ENCODE measurements at places on chromosomes 5 and 9.

DNA sequence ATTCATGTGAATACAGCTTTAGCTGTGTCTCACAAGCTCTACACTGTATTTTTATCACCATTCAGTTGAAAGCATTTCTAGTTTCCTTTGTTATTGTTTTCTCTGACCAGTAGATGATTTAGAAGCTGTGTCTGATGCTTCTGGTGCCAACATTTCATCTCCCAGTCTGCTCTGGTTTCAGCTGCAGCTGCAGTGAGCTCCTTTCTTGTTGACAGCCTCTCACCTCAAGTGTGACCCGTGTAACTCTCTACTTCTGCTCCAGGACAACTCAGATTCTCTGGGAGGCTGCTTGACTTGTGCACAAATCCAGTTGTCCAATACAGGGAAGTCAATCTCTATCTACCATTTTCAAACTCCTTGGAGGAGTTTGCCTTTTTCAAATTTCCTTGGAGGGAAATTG, 504.8 kb downstream of the DIRAS2 start:
- DNase-seq: no peak

- no peak for DNase-seq
These were observed 114.7 kb upstream of the MAN2A1 start for GRCh38 chr5:109574985-109575384.

DNA sequence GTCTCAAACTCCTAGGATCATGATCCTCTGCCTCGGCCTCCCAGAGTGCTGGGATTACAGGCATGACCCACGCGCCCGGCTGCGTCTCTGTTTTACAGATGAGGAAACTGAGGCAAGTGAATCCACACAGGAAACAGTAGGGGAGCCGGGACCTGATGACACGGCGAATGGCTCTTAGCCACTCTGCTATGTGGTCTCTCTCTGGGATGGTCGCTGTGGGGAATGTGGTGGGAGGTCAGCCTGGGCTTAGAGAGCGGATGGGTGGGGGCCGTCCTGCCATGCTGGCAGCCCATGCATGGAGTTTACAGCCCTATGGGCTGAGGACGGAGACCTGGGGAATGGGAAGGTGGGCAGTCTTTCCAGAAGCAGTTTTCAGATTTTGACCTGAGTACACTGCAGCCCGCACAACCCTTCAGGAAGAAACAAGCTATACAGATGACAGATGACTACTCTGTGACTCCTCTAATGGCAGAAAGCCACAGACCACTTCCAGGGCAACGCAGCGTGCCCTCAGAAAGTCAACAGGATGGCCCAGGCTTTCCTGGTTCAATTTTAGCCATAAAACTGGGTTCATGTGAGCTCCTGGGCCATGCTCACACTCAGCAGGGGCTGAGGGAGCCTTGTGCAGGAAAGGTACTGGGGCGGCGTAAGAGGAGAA, 136.1 kb upstream of the RAPGEF1 start:
- DNase-seq: no peak

DNA sequence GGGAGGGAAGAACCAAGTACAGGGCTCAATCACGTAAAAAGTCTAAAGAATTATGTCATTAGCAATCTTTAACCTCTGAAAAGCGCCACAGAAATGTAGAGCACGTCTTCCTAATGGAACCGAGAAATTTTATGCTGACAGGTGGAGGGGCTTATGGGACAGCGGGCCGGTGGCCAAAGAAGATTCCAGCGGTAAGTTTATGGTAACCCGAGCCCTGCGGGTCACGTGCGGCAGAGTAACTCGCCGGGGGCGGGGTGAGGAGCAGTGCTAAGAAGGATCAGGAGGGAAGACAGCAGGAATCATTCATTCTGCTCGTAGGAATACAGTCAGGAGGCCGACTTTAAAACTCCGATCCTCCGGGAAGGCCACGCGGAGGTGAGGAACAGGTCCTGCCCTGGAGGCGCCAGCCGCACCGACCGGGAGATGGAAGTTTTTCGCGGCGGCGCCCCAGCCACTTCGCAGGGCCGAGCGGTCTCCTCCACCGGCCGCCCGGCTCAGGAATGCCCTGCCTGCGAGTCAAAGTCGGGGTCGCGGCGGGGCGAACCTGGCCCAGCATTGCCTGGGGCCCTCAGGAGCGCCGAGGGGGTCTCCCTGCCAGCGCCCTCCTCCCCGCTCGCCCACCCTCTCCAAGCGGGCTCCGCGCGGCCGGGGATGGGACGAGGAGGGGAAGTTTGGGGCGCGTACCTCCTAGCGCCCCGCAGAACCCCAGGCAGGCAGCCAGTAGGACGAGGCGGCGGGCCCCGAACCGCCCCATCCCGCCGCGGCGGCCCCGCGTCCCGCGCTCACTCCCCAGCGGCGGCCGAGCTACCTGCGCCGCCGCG, 101.8 kb downstream of the ESM1 start:
- no peak for DNase-seq

DNA sequence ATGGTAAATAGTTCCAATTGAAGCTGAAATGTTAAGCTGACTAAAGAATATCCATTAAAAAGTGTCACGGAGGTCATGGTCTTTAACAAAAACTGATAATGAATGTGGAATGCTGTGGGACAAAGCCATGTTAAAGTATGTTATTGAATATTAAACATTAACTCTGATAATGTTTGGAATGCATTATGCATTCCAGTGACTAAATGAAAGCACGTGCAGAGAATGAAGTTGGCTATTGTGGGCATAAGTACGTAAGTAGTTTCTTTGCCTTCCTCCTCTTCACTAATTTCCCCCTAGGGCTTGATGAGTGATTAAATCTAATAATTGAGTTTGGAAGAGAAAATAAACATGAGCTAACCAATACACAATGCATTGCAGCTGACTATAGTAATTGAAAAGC, 640.4 kb upstream of the CDH10 start:
- DNase-seq: no peak

DNA sequence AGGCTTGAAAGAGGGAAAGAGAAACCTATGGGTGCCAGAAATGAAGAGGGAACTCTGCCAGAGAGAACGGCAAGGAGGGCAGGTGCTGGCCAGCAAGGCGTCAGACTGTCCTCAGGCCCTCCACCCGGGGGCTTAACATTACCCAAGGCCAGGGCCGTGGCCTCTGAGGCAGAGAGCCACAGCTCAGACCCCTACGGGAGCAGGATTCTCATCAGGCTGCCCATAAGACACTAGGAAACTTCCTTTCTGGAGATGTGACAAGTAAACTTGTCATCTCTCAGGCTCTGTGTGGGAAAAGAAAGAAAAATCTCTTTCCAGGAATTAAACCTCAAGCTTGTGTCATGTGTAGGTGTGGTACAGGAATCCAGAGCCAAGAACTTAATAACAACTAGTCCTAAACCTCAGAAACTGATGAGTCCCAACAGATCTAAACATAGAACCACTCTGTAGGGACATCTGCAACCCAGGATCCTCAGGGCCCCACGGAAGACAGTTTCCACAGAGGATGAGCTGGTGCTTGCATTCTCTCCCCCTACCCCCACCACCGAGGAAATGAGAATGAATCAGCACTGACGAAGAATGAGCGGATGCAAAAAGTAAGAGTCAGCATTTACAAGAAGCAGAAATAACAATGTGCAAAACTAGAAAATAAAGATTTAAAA, 74.3 kb downstream of the DCP2 start:
- no peak for DNase-seq

- DNase-seq: no peak
These were observed 79.9 kb upstream of the TAS2R1 start for GRCh38 chr5:9710069-9710468.

GRCh38 chr5:119315516-119315949, 40.3 kb upstream of the TNFAIP8 start:
- DNase-seq: no peak

- no peak for DNase-seq
These were observed 360.0 kb downstream of the BRINP1 start for GRCh38 chr9:119009249-119009648.

- no peak for DNase-seq
These were observed 139.2 kb downstream of the GABBR2 start for GRCh38 chr9:98569491-98569890.

DNA sequence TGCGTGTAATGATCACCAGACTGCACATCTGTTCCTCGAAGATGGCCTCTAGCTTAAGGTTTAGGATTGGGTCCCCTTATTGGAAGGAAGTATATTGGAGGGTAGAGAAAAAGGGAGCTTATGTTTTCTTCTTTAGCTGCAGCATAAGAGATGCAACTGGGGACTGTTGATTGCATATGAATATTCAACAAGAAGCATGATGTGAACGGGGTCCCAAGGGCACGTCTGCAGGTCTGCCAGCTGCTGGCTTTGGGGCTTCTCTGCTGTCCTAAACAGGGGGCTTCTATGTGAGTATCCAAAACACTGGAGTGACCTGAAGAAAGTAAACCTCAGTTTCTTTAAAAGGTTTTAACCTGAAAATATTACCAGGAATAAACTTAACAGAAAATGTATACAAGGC, 3.6 kb upstream of the BNIP1 start:
- no peak for DNase-seq

- no peak for DNase-seq
These were observed 59.5 kb upstream of the UBAC1 start for GRCh38 chr9:136020671-136021070.

DNA sequence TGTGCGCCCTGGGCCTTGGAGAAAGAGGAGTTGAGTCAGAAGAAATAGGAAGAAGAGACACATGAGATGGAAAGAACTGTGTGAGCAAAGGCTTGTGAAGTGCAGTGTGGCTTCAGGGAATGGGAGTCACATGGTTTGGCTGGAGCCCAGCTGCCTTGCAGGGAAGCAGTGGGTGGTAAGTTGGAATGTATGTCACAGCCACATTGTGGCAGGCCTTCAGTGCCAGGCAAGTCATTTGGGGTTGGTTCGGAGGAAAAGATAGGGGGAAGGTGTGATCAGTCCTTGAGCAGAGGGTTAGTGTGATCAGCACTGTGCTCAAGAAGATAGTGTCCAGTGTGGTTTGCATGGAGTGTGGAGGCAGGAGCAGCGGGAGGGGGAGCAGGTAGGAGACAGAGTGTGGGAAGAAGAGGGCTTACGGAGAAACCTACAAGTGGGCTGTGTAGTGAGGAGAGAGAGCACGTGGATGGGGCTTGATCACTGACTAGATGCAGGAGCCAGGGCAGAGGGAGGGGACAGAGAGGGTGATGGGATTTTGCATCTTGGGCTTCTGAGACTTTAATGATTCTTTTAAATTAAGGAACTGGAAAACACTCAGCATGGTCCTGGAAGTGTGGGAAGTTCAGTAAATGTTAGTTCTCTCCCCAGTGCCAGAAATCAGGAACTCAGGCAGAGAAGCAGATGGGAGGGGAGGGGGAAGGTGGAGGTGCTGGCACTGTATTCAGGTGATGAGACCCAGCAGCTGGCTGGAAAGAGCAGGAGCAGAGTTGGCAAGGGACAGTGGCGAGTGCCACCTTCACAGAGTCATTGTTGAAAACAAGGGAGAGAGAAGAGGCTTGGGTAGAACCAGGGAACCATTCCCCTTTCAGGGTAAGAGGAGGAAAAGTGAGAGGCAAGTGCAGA, 46.6 kb downstream of the ARHGAP26 start:
- DNase-seq: peak; percentile 29

DNA sequence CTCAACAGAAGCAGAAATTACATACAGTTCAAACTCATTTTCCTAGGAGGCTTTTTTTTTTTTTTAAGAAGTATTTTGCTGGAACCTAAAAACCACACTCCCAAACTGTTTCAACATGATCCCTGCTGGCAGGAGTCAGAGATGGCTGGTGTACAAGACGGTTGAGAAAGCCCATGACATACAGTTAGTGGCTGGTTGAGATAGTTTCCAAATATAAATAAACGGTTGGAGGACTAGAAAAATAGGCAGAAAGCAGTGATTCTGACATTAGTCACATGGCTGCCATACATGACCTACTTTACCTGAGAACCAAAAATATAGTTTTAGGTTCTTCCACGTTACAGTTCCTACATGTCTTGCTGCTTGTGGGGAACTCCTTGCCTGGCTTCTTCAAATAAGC, 31.7 kb upstream of the BASP1 start:
- DNase-seq: peak; percentile 95

DNA sequence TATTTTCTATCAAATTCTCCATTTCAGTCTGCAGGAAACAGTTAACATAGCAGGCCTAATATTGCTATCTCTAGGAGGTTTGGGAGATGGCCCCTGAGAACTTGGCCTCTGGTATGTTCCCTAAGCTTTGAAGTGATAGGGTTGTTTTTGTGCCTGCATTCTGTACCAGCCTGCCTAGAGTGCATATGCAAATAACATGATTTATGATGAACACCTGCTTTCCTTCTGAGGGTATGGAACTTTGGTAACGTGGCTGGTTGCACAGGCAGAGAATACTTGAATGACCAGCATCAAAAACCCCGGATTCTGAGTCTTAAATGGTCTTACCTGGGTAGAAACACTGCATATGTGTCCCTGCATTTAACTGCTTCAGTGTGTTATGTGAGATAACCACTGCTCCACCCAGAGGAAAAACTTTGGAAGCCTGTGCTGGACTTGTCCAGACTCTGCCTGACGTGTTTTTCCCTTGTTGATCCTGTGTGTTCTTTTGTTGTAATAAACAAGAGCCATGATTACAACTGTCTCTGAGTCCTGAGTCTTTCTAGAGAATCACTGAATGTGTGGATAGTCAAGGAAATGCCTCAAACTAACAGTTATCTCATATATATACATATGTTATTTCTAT, 111.3 kb upstream of the ABCA1 start:
- no peak for DNase-seq

GRCh38 chr9:131666774-131667173, 73.1 kb downstream of the RAPGEF1 start:
- DNase-seq: no peak

- DNase-seq: no peak
These were observed 127.6 kb upstream of the PTCH1 start for GRCh38 chr9:95644377-95644776.

DNA sequence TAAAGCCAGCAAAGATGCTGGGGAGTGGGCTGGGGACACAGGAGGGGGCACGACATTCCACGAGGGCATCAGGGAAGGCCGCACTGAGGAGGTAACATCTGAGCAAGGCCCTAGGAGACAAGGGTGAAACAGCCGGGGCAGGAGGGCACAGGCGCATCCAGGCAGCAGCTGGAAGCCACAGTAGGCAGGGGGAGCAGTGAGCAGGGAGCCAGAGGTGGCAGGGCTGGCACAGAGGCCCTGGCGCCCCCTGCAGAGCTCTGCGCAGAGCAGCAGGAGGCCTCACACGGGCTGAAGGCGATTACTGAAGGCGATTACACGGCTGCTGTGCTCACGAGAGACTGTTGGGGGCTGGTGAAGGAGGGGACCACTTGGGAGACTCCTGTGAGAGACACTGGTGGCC, 15.4 kb downstream of the LMAN2 start:
- DNase-seq: no peak

- DNase-seq: no peak
These were observed 85.0 kb downstream of the PRRT1B start for GRCh38 chr9:131630205-131630831.

- DNase-seq: no peak
These were observed 44.9 kb downstream of the PLEKHG4B start for GRCh38 chr5:136901-137300.

Data from AG04449 (cell line).